ENCODE measurements at places on chromosomes 6 and 20. TPM values are rescaled to one million over a fixed set of nuclear protein-coding genes. Genes with fewer than 3 reads are reported as not detected.

FLRT3 gene
- 0.58 TPM for total RNA-seq

SLC13A3 gene
- 0.38 TPM for total RNA-seq

TJAP1 gene
- 9.0 TPM for total RNA-seq

NKAIN4 gene
- total RNA-seq, result not detected

C4A gene
- 5.1 TPM for total RNA-seq

FILIP1 gene
- total RNA-seq, result 0.58 TPM

SLC22A16 gene
- under 0.01 TPM for total RNA-seq

Data from regular cardiac myocyte (primary cell).